ENCODE measurements at places on chromosomes 2 and 18.

- no peak for DNase-seq
These were observed 18.5 kb upstream of the CCDC93 start for GRCh38 chr2:118032169-118033013.

DNA sequence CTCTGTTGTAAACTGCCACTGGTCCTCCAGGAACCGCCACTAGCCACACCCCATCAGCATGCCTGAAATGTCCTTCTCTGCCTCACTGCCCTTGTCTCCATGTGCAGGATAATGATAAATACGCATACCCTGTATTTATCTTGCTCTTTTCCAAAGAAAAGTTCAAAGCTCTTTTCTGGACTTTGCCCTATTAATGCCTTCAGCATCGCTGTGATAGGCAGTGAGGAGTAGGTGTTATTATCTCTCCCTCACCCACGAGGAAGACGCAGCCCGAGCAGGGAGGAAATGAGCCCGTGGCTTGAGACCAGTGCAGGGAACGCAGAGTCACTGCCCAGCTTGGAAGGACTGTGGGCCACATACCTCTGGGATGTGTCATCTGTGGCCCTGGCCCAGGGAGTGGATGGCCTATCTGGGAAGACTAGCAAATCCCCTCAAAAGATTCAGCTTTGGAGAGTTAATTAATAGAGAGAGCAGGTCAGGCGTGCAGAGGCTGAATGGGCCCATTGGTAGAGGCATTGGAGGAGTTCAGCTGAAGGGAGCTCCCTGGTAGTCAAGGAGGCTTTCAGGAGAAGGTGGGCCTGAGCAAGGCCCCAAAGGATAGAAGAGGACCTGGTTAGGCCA is 39.5 kb upstream of the MCFD2 start:
- DNase-seq: no peak

GRCh38 chr2:153287109-153287801 is 191.3 kb downstream of the RPRM start:
- DNase-seq: no peak

DNA sequence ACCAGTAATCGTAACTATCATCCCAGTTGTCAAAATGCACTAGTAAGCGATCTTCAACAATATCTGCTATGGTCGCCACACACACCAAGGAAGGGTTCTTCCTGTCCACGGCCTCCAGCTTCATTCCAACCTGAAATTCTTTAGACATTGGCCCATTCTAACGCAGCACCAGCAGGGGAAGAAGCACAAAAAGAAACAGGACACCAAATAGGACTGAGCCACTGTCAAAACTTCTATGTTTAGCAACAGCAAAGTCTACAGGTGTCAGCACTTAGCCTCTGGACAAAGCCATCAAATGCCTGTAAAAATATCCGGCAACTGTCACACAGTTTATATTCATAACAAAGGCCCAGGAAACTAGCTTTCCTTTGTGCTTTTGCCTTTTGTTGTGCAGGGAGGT is 175.0 kb downstream of the L3MBTL4 start:
- DNase-seq: no peak

DNA sequence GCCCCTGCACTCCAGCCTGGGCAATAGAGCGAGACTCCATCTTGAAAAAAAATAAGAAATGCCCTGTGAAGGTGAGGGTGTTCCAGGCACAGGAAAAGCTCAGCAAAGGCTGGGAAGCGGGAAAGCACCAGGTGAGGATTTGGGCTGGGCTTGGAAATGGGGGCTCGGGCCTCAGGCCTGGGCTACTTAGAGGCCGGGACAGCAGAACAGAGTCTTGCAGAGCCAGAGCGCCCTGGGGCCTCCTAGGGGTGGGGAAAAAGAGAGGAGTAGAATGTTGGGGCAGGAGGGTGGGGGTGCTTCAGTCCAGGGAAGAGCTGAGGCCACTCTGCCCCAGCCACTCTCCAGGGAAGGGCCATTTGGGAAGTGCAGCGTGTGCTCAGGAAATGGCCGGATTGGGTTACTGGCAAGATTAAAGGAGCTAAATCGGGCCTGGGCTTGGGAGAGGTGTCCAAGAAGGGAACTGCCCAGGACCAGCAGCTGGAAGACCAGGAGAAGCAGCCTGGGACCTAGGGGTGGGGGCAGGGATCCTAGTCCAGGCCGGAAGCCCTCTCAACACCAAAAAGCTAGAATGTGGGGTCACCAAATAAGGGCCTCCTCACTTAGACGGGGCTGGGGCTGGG is 13.8 kb upstream of the DES start:
- DNase-seq: no peak

GRCh38 chr2:152405206-152406118 is 70.5 kb downstream of the FMNL2 start:
- no peak for DNase-seq

All from stimulated activated CD4-positive, alpha-beta T cell treated with anti-CD3 and anti-CD28 coated beads, Interleukin-15, amount 100 ng/mL, for 1 hour (primary cell).